ENCODE measurements at places on chromosomes 16 and 17.

GRCh38 chr17:79835953-79836509 is 3.2 kb downstream of the CBX4 start:
- DNase-seq: no peak

GRCh38 chr17:6475411-6475810 is 31.2 kb downstream of the PIMREG start:
- no peak for DNase-seq

DNA sequence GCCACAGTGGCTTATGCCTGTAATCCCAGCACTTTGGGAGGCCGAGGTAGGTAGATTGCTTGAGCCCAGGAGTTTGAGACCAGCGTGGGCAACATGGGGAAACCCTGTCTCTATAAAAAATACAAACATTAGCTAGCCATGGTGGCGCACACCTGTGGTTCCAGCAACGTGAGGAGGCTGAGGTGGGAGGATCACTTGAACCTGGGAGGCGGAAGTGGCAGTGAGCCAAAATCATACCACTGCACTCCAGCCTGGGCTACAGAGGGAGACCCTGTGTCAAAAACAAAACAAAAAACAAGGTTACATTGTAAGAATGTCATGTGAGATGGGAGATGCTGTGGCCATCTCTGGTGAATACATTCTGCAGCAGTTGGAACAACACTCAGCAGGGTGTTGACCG is 13.5 kb downstream of the DUSP14 start:
- no peak for DNase-seq

- DNase-seq: no peak
Measured at GRCh38 chr17:4146641-4147040, 3.6 kb downstream of the CYB5D2 start.

GRCh38 chr16:24524855-24525677 is 14.3 kb upstream of the RBBP6 start:
- DNase-seq: no peak

GRCh38 chr17:76384987-76385891 is 830 bp downstream of the SPHK1 start:
- no peak for DNase-seq

- DNase-seq: no peak
Measured at GRCh38 chr17:65558683-65559460, 2.6 kb downstream of the AXIN2 start.

DNA sequence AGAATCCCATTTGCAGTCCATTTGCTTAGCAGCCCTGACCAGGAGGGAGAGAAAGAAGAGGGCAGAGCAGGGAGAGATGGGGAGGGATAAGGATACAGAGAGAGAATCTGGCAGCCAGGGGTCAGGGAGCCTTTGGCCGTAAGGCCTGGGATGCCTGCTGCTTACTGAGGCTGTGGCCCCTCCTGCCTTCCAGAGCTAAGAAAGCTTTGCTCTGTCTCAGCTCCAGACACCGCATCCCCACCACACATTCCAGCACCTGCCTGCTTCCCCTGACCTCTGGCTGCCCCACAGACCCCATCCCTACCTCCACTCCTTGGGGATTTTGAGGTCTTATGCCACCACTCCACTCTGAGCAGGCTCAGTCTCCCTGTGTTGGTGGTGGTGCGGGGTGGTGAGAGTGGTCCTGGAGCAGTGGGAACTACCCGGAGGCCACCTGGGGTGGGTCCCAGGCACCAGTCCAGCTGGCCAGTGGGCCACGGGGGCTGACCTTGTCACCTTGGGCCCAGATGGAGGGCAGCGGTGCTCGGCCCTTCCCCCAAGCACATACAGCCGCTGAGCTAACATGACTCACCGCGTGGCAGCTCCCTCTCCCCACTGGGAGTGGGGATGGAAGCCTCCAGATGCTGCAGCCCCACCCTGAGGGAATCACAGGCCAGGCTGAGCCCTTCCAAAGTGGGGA is 58.3 kb downstream of the RAI1 start:
- DNase-seq: no peak

DNA sequence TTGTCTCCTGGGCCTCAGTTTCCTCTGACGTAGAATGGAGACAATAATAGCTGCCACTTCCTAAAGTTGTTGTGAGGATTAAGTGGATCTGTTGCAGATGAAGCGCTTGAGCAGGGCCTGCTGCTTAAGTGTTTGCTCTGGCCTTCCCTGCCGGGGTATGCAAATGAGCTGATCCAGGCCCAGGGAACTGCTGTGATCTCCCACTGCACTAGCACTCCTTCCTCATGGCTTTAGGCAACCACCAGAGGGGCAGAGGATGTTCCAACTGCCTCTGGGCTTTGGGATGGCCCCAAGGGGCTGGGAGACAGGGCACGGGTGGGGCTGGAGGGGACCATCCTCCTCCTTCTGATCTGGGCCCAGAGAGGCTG is 6.2 kb downstream of the SBK1 start:
- DNase-seq: no peak

Data from NCI-H1092 (cell line).